ENCODE measurements at places on chromosomes 7 and 10.

DNA sequence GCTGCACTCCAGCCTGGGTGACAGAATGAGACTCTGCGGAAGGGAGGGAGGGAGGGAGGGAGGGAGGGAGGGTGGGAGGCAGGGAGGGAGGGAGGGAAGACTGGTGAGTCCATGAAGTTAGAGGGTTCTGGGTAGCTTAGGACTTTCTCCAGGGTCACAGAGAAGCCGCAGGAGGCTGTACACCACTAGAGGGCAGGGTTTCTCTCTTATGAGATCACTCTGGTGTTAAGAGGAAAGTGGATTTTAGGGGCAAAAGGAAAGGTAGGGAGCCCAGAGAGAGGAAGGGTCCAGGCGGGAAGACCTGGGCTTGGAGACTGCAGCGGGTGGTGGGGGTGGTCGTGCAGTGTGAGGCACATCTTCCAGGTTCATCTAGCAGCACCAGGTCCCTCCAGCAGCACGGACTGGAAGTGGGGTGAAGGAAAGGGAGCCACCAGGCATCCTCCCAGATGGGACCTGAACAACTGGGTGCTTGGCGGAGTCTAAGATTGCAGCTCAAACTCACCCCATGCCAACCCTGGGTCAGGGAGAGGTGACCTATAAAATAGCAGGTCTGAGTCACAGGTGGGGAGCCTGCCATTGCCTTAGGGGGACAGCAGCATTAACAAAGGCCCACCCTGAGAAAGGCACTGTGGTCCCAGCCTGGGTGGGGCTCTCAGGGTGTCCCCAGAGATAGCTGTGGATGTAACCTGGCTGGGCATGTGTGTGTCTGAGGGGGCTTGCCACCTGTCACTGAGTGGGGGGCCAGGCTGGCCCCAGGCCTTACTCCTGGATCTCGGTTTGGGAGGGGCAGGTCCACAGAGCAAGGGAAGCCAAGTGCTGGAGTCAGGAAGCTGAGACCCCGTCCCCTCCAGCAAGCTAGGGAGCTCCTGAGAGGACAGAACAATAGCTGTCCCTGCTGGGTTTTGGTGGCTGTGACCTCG, 48.5 kb upstream of the SLC29A3 start:
- DNase-seq: peak; percentile 59

DNA sequence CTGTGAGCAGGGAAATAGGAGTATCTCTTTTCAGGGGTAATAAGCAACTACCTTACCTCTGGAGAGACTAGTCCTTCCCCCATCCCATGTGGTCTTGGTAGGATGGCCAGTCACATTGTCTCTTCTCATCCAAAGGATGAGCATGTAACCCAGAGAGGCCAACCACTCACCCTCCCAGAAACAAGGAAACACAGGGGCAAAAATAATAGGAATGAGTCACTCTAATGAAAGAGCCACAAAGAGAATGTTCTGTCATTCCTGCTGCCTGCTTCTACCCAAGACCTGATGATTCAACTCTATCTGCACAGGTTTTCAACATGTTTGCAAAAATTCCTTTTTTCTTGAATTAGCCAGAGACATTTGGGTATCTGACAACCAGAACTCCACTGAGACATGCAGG, 99.3 kb upstream of the NFE2L3 start:
- DNase-seq: no peak

DNA sequence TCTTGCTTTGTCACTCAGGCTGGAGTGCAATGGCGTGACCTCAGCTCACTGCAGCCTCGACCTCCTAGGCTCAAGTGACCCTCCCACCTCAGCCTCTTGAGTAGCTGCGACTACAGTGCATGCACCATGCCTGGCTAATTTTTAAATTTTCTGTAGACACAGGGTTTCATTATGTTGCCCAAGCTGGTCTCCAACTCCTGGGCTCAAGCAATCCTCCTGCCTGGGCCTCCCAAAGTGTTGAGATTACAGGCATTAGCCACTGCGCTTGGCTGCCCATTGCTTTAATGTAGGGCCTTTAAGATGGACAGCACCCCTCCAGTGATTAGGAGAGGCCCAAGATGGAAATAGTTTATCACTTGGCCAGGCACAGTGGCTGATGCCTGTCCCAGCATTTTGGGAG, 39.4 kb downstream of the NIPSNAP2 start:
- DNase-seq: no peak

GRCh38 chr10:132532749-132533560, 4.6 kb upstream of the INPP5A start:
- DNase-seq: no peak

GRCh38 chr7:131047651-131048304, 279.9 kb upstream of the MKLN1 start:
- DNase-seq: no peak

GRCh38 chr7:17822547-17823173, 117.6 kb downstream of the SNX13 start:
- no peak for DNase-seq

Measured in Right ventricle myocardium superior (tissue), 1 donor.